ENCODE measurements at places on chromosomes 11 and 22.

- DNase-seq = no peak
Measured at GRCh38 chr11:69869311-69869939, 50.2 kb upstream of the FGF3 start.

DNA sequence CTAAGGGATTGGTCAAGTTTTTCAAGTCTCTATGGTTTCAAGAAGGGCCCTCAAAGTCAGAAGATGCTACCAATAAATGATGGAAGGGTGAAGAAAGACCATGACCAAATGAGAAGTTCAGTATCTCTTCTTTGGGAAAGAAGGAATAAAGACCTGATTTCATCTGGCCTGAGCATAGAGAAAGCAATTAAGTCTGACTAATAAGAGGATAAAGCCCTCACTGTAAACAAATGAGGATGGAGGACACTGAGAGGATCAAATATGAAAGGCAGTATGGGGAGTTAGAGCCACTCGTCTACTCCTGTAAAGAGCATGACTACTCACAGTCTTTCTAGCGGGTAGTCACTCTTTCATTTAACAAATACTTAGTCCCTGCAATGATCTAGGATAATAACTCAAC is 44.6 kb downstream of the FAM168A start:
- no peak for DNase-seq

- no peak for DNase-seq
Measured at GRCh38 chr11:48095779-48096470, 115.6 kb downstream of the PTPRJ start.

DNA sequence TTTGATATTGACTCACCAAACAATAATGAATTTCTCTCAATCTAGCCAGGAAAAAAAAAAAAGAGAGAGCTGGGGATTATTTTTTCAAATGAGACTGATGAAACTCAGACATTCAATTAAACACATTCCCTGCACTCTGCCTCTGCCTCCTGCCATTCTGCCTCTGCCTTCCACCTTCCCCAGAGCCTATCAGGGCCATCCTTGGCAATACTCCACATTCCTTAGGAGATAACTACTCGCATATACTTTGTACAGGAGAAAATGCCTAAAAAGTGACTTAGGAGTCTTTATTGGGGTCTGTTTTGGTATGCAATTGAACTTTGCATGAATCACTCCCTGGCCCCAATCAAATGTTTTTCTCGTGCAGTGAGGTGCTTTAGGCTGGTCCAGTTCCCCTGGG is 246.6 kb upstream of the PLET1 start:
- no peak for DNase-seq

Data from A549 (cell line).